ENCODE measurements at places on chromosomes 6 and 20.

- DNase-seq: no peak
Measured at GRCh38 chr6:31008165-31008564, 2.1 kb upstream of the MUC22 start.

DNA sequence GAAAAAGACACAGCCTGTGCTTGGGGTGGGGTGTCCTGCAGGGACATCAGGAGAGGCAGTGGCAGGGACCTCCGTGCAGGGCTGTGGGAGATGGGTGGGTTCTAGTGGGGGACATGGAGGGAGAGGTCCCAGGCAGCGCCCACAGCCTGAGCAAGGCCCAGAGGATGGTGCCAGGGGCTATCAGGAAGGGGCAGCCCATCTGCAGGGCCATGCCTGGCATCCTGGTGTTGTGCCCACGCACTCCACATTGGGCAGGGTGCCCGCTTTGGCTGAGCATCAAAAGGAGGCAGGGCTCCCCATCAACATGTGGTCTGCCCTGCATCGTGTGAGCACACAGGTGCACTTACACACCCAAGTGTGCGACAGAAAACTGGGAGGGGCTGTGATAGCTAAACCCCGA is 184.3 kb upstream of the SNX9 start:
- no peak for DNase-seq

DNA sequence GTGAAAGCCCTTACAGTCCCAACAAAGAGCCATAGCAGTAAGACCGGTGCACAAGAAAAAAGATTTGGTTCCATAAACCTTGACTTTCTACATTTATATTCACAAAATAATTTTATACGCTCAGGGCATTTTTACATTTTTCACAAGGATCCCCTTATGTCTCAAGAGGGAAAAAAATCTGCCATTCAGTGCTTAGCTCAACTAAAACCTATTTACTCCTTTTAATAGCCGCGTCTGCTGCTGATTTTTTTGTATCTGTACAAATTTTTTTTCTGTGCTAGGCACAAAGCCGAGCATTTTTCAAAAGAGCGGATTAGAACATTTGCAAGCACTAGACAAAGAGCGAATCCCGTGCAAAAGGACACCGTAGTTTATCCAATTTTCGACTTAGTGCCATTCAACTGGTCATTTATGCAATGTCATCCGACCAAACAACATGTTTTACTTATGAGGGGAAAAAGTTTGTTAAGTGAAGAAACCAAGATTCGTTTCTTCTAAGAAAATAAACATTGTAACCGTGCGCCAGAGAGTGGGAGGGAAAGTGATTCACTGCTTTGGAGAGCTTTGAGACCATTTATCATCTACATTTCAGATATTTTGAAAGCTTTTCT is 3.7 kb downstream of the TFAP2D start:
- no peak for DNase-seq

DNA sequence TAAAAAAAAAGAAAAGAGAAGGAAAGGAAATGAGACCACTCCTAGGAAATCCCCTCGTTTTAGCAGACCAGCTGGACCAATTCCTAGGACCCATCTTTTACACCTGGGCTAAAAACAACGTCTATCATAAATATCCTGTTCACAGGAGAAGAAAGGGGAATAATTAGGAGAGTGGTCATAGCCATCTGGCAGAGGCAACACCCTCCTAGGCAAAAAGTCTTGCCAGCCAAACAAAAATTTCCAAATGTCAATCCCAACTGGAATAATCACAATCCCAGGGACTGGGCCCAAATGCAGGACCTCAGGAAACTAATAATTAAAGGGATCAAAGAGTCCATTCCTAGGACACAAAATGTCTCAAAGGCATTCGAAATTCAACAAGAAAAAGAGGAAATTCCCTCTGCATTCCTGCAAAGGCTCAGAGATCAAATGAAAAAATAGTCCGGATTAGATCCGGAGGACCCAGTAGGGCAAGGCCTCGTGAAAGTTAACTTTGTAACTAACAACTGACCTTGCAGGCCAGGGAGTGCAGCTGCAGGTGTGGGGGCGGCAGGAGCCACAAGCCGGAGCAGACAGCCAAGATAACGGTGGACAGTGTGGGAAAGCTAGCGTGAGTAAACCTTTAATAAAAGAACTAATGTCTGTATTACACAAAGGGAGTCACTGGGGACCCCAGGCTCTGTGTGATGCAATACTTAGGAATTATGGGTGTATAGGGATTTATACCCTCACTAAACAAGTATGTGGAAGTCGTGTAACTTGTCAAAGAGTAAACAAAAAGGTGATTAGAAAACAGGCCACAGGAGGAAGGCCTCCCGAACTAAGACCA is 11.7 kb downstream of the LCA5 start:
- DNase-seq: no peak

GRCh38 chr6:1770968-1771723 is 161.4 kb downstream of the FOXC1 start:
- no peak for DNase-seq

GRCh38 chr20:19249106-19249879 is 36.9 kb downstream of the SLC24A3 start:
- DNase-seq: no peak

DNA sequence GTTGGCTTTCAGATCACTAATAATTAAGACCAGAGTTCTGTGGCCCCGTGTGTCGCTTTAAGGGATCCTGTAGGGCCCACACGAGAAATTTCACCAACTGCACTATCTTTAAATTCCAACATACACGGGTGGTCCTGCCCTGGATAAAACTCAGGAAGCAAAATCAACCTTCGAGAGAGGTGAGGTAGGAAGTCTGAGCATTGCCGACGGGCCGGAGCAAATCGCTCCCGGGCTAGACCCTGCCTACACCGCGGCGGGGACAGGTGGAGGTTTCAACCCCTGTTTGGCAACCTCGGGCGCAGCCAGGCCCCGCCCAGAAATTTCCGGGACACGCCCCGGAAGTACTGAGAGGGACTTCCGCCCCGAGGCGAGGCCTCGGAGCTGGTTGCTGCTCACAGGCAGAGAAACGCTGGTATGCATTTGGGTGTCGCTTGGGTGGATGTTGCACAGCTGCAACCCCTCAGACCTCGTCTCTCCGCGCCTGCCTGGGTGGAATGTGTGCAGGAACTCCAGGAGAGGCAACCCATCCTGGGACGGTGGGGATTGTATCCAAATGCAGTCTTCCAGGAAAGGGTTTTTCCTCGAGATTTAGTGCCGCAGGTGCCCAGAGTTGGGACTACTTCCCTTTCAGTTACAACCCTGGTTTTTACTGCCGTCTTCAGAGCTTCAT is 19.9 kb downstream of the ZKSCAN8 start:
- DNase-seq: no peak

DNA sequence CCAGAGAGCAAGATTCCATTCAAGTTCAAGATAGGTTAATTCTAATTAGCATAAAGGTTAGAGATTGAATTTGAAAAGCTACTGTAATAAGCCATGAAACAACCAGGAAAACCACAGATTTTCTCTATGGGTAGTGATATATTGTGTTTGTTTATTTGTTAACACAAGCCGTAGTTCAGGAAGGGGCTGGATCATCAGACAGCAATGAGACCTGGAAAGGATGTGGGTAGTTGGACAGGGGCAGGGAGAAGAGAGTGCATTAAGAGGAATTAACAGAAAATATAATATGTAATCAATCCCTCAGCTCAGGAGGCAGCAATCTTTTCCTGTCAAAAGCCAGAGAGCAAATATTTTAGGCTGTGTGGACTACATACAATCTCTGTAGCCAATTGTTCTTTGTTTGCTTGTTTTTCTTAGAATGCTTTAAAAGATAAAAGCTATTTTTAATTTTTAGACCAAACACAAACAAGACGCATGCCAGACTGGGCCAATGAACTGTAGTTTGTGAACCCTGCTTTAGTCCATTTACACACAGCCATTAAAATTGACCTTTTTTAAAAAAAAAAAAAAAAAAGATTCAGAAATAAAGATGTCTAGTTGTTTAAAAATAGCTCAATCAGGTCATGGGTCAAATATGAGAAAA is 398.7 kb upstream of the MARCKS start:
- DNase-seq: no peak

DNA sequence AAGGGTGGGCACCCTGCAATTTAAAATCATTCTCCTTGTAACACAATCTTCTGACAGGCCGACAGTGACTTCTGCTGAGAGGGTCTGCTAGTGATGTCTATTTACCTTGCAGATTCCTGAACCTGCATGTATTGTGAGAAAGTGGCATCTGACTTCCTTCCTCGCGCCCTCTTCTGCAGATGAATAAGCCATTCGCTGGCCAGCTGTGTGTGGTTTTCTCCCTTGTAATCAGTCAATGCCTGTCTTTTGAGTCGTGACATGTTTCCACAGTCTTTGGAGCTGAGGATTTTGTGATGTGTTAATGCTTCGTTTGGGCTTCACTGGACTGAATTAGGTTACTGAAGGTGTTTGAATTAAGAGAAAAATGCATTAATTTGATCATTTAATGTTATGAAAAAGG is 125.3 kb downstream of the GRM1 start:
- DNase-seq: no peak
